ENCODE measurements at places on chromosomes 11 and 22. TPM values are rescaled to one million over a fixed set of nuclear protein-coding genes. Genes with fewer than 3 reads are reported as not detected.

The CHRDL2 gene
- total RNA-seq, result 11.8 TPM

DNA sequence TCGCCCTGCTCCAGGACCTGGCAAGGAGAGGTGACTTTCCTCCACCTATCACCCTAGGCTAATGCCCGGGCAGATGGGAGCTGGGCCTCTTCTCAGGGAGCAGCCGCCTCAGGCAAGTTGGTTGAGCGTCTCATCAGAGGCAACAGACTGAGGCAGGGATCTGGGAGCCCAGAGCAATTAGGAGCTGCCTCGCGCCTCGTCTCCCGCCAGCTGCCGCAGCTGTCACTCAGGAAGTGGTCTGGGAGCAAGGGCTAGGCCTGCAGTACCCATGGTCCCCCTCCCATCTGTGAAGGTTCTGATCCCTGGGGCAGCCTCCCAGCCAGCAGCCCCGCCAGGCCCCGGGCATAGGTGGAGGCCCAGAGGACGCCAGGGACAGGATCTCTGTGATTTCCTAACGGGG lies 4.6 kb upstream of the CABP7 start:
- no peak overlapping the region for H3K4me3 ChIP-seq

The CAPN5 gene
- total RNA-seq, result 1.3 TPM

The C1QTNF5 gene
- total RNA-seq, result 8.1 TPM

The SNX19 gene
- total RNA-seq, result 48.3 TPM

DNA sequence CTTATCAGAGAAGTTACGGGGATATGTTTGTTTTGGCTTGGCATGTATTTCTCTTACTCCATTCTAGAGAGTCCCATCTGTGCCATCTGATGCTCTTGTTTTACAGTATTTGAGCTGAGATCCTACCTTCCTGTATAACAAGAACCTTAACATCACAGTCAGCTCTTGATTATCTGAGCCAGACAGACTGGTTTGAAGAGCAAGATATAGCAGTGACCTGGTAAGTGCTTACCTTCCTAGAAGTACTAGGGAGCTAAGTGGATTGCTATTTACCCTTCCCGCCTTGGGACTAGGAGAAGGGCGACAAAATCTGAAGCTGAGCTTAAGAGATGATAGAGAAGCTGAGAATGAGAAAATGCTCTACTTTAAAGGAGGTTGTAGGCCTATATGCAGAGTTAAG lies 235.3 kb downstream of the CSNK2A3 start:
- no peak overlapping the region for H3K27ac ChIP-seq
- no peaks in the 10 kb centered on the region for H3K27me3 ChIP-seq
- no peak for DNase-seq
- no peaks in the 10 kb centered on the region for H3K4me1 ChIP-seq
- no peaks in the 10 kb centered on the region for H3K36me3 ChIP-seq
- no peak overlapping the region for H3K4me3 ChIP-seq

The VPREB1 gene
- not detected for total RNA-seq

DNA sequence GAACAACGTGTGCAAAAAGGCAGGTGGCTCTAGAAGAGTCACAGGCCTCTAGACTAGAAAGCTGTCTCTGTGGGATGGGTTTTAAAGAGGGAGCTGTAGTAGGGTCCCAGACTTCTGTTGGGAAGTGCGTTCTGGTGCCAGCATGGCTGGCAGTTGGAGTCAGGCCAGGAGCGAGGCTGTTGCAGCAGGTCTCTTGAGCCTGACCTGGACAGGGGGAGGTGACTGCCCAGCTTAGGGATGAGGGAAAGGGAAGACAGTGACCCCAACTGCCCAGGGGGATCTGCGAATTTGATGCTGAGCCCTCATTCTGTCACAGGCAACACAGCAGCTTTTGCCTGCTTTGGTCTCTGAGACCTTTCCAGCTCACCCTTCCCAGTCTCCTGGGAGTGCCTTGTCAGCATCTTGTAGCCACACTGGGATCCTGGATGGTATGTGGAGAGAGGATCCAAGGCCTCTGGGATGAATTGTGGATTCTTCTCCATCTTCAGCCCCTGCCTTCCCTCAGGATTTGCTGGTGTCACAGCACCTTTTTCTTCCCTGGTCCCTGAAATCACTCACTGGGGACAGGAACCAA lies 3.4 kb downstream of the TSKU start:
- H3K27ac ChIP-seq, result no peak overlapping the region
- peaks cover 3% of the 10 kb centered on the region for H3K27me3 ChIP-seq
- no peak overlapping the region for H3K4me3 ChIP-seq
- DNase-seq, result no peak
- peaks cover 3% of the 10 kb centered on the region for H3K4me1 ChIP-seq

GRCh38 chr22:17769013-17769715 lies 5.1 kb downstream of the BID start:
- no peak overlapping the region for H3K4me3 ChIP-seq
- H3K27me3 ChIP-seq, result no peaks in the 10 kb centered on the region
- no peaks in the 10 kb centered on the region for H3K36me3 ChIP-seq
- peaks cover 9% of the 10 kb centered on the region for H3K4me1 ChIP-seq
- no peak overlapping the region for H3K27ac ChIP-seq
- DNase-seq, result no peak

- H3K4me1 ChIP-seq, result peaks cover 3% of the 10 kb centered on the region
- no peak overlapping the region for H3K4me3 ChIP-seq
- H3K36me3 ChIP-seq, result no peaks in the 10 kb centered on the region
- no peaks in the 10 kb centered on the region for H3K27me3 ChIP-seq
Measured at GRCh38 chr11:73645121-73645969, 1.0 kb upstream of the PLEKHB1 start.

The MIAT gene
- 0.32 TPM for total RNA-seq

The PATE1 gene
- not detected for total RNA-seq

DNA sequence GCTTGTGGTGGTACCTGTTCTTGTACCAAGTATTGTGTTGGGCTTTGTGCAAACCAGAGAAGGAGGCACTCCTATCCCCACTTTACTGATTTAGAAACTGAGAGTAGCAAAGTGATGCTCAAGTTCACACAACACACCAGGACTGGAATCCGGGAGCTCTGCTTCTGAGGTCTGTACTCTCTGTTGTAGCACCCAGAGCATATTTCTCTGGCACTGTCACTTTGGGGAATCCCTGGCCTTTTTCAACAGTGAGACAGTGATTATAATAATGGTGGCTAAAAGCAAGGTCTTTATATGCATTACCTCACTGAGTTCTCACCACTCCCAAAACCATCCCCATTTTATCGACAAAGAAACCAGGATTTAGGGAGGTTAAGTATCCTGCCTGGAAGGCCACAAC lies 362.4 kb downstream of the TENM4 start:
- no peaks in the 10 kb centered on the region for H3K4me1 ChIP-seq
- no peak overlapping the region for H3K27ac ChIP-seq
- H3K27me3 ChIP-seq, result no peaks in the 10 kb centered on the region
- H3K4me3 ChIP-seq, result no peak overlapping the region
- no peaks in the 10 kb centered on the region for H3K36me3 ChIP-seq

DNA sequence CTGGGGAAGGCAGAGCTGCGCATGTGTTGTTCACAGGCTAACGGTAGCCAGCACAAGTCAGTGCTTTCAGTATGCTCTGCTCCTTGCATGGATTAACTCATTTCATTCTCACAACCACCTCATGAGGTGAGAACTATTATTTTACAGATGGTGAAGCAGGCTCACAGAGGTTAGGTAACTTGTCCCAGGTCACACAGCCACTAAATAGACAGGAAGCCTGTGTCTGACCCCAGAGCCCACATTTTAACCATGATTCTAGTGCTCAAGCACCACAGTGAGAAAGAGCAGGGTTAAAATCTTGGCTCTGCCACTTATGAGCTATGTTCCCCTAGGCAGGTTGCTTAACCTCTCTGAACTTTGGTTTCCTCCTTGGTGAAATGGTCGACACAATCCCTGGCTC lies 6.2 kb upstream of the SNX15 start:
- no peaks in the 10 kb centered on the region for H3K4me1 ChIP-seq
- H3K4me3 ChIP-seq, result no peak overlapping the region
- DNase-seq, result no peak
- H3K36me3 ChIP-seq, result peaks cover 3% of the 10 kb centered on the region
- H3K27me3 ChIP-seq, result no peaks in the 10 kb centered on the region
- H3K27ac ChIP-seq, result no peak overlapping the region

DNA sequence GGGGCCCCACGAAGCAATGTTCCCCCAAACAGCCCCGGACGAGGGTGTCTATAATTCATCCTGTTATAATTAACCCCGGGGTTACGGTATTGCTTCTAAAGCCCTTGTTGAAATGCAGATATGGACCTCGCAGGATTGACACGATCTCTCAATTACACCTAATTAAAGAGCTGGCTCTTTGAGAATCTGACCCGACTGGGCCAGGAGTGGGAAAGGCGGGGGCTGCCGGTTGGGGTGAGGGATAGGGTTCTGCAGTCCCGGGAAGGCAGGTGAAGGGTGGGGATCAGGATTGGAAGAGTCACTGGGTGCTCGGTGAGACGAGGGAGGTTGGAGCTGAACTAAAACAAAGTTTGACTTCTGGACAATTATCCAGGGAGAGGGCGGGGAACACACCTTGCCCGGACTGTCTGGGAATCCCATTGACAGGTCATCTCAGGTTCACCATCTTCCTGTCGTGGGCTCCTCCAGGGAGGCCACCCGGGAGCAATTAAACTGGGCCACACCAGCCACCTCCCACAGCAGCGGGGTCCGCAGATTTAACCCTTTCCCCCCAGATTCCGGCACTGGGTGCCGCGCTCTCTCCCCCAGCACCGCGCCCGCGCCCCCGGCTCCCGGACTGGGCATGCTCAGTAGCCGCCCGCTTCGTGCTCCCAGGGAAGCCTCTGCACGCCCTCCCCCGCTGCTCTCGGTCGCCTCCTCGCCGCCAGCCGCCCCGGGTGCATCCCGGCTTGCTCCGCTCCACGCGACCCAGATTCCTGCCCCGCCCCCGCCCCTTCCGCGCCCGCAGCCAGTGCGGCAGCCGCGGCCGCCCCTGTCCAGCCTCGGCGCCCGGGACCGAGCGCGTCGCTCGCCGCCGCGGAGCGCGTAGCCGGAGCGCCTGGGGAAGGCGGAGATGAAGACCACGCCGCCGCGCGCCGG lies at the start of gene ELMOD1:
TSS of gene ELMOD1 (plus strand) at position 688 of the 918 bp plus-strand sequence. CDS start 27,043 bp downstream, outside the sequence.
- peak within 1 kb of the TSS; percentile 89 for H3K4me3 ChIP-seq
- peaks cover 5% of the 10 kb centered on the region for H3K27me3 ChIP-seq
- no peaks in the 10 kb centered on the region for H3K36me3 ChIP-seq
- DNase-seq, result peak; percentile 84
- H3K4me1 ChIP-seq, result no peaks in the 10 kb centered on the region
- H3K27ac ChIP-seq, result no peak within 1 kb of the TSS

The ARL2 gene
- 171 TPM for total RNA-seq

The DERL3 gene
- 4.4 TPM for total RNA-seq

The WNT11 gene
- 13.0 TPM for total RNA-seq

The C22orf31 gene
- total RNA-seq, result not detected

The MLC1 gene
- total RNA-seq, result not detected

DNA sequence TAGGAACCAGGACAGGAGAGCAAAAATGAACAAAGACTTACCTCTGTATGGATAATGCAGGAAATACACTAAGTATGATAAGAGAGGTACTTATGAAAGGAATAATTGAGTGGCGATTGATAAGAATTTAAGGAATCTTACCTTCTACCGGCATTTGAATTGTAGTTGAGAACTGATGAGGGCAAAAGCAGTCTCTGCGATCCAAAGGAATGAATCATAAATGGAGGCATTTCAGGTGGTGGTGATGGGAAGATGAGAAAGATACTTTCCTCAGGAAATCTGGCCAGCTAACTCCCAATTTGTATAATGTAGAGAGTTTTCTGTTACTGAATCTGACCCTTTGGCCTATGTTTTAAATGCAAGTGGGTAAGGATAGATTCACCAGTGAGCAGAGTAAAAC lies 71.9 kb upstream of the C11orf87 start:
- no peak overlapping the region for H3K27ac ChIP-seq
- no peak for DNase-seq
- no peaks in the 10 kb centered on the region for H3K4me1 ChIP-seq
- no peaks in the 10 kb centered on the region for H3K27me3 ChIP-seq
- H3K4me3 ChIP-seq, result no peak overlapping the region
- no peaks in the 10 kb centered on the region for H3K36me3 ChIP-seq

- H3K27ac ChIP-seq, result no peak overlapping the region
- H3K36me3 ChIP-seq, result no peaks in the 10 kb centered on the region
- no peak overlapping the region for H3K4me3 ChIP-seq
- peaks cover 26% of the 10 kb centered on the region for H3K4me1 ChIP-seq
- DNase-seq, result no peak
- H3K27me3 ChIP-seq, result no peaks in the 10 kb centered on the region
Measured at GRCh38 chr11:12414611-12415010, 37.2 kb downstream of the PARVA start.

GRCh38 chr22:49302530-49302929 lies 525.1 kb downstream of the BRD1 start:
- H3K4me3 ChIP-seq, result no peak overlapping the region
- H3K36me3 ChIP-seq, result no peaks in the 10 kb centered on the region
- no peaks in the 10 kb centered on the region for H3K4me1 ChIP-seq
- no peak overlapping the region for H3K27ac ChIP-seq

GRCh38 chr11:76600124-76600655 lies 70.4 kb downstream of the LRRC32 start:
- H3K4me3 ChIP-seq, result no peak overlapping the region
- no peaks in the 10 kb centered on the region for H3K27me3 ChIP-seq
- no peaks in the 10 kb centered on the region for H3K4me1 ChIP-seq
- H3K36me3 ChIP-seq, result no peaks in the 10 kb centered on the region

- H3K4me3 ChIP-seq, result no peak overlapping the region
- DNase-seq, result no peak
- no peak overlapping the region for H3K27ac ChIP-seq
Measured at GRCh38 chr11:93822359-93822758, 28.1 kb downstream of the VSTM5 start.

The SERPING1 gene
- 97.3 TPM for total RNA-seq

The TMPRSS4 gene
- not detected for total RNA-seq

The UEVLD gene
- total RNA-seq, result 9.9 TPM

The ST14 gene
- total RNA-seq, result 0.51 TPM

- no peak for DNase-seq
- H3K27me3 ChIP-seq, result no peaks in the 10 kb centered on the region
- peaks cover 94% of the 10 kb centered on the region for H3K36me3 ChIP-seq
- H3K27ac ChIP-seq, result no peak overlapping the region
- no peak overlapping the region for H3K4me3 ChIP-seq
- H3K4me1 ChIP-seq, result no peaks in the 10 kb centered on the region
Measured at GRCh38 chr22:21764038-21764804, 28.6 kb upstream of the YPEL1 start.

The F2 gene
- not detected for total RNA-seq

DNA sequence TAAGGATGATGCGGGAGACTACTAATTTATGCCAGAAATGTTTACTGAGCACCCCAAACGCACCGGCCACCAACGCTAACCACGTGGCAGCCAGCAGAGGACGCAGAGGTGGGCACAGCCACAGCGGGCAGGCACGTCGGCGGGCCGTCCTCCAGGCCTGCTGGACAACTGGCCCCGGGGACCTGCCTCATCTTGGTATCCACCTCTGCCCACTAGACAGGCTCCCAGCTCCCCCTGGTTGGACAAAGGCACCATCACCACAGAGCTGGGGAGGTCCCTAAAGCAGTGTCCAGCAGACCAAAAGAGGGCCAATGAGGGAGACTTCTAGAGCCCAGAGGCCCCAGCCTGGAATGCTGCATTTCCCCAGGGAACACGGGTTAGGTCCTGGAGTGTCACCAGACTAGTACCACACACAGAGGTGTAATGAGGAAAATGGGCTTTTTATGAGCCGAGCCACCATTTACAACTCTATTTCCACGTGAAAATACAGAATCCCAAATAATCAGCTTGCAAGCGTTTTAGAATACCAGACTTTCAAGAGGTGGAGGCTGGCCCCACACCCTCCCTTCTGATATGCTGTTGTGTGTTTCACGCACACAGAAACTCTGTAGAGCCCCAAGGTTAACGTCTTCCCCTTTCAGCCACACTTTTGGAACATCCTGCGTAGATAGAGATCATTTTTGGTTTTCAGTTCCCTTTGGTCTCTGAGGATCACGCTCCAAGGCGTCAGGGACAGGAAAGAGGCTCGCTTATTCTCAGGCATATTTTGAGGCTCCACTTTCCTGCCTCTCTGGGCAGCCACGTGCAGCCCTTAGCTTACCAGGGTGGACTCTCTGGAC lies 23.7 kb upstream of the BID start:
- no peaks in the 10 kb centered on the region for H3K27me3 ChIP-seq
- H3K36me3 ChIP-seq, result no peaks in the 10 kb centered on the region
- H3K27ac ChIP-seq, result no peak overlapping the region
- no peak for DNase-seq
- no peaks in the 10 kb centered on the region for H3K4me1 ChIP-seq
- no peak overlapping the region for H3K4me3 ChIP-seq

All from psoas muscle (tissue), 8 donors.